ENCODE measurements at places on chromosomes 3 and 15. TPM values are rescaled to one million over a fixed set of nuclear protein-coding genes. Genes with fewer than 3 reads are reported as not detected.

GRCh38 chr3:25191673-25192072 is 236.4 kb upstream of the RARB start:
- no peaks in the 10 kb centered on the region for H3K4me1 ChIP-seq
- no peaks in the 10 kb centered on the region for H3K36me3 ChIP-seq
- DNase-seq = no peak
- no peak overlapping the region for H3K27ac ChIP-seq
- H3K27me3 ChIP-seq = no peaks in the 10 kb centered on the region
- no peak overlapping the region for H3K4me3 ChIP-seq

The SPINK8 gene
- not detected for polyA plus RNA-seq

- no peak overlapping the region for H3K4me3 ChIP-seq
- H3K27ac ChIP-seq = no peak overlapping the region
- H3K36me3 ChIP-seq = no peaks in the 10 kb centered on the region
- peaks cover 22% of the 10 kb centered on the region for H3K27me3 ChIP-seq
Measured at GRCh38 chr15:60590935-60591495, 112.1 kb upstream of the ICE2 start.

The GATA2 gene
- 113 TPM for polyA plus RNA-seq

- no peaks in the 10 kb centered on the region for H3K36me3 ChIP-seq
- no peaks in the 10 kb centered on the region for H3K4me1 ChIP-seq
- no peak overlapping the region for H3K27ac ChIP-seq
- no peak overlapping the region for H3K4me3 ChIP-seq
Measured at GRCh38 chr15:78104566-78105475, 12.5 kb downstream of the SH2D7 start.

DNA sequence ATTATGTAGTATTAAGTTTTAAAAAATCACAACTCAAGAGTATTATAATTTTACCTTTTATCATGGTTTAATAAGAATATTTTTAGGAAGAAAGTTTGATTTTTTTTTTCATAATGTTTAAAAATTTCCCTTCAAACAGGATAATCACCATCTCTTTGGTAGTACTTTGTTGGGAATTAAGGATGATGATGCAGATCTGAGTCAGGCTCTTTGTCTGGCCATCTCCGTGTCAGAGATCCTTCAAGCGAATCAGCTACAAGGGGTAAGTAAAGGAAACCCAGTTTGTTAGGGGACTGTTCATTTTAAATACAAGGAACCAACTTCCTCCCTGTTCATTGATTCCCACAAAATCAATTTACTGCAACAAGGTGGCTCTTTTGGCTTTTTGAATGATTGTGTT is 36.8 kb upstream of the NIT2 start:
- H3K27me3 ChIP-seq = no peaks in the 10 kb centered on the region
- H3K4me1 ChIP-seq = no peaks in the 10 kb centered on the region
- no peak overlapping the region for H3K27ac ChIP-seq
- no peak for DNase-seq
- no peak overlapping the region for H3K4me3 ChIP-seq

GRCh38 chr15:48850648-48851047 is 27.3 kb upstream of the EID1 start:
- no peaks in the 10 kb centered on the region for H3K36me3 ChIP-seq
- H3K27me3 ChIP-seq = no peaks in the 10 kb centered on the region
- H3K27ac ChIP-seq = no peak overlapping the region
- no peak overlapping the region for H3K4me3 ChIP-seq
- no peaks in the 10 kb centered on the region for H3K4me1 ChIP-seq

DNA sequence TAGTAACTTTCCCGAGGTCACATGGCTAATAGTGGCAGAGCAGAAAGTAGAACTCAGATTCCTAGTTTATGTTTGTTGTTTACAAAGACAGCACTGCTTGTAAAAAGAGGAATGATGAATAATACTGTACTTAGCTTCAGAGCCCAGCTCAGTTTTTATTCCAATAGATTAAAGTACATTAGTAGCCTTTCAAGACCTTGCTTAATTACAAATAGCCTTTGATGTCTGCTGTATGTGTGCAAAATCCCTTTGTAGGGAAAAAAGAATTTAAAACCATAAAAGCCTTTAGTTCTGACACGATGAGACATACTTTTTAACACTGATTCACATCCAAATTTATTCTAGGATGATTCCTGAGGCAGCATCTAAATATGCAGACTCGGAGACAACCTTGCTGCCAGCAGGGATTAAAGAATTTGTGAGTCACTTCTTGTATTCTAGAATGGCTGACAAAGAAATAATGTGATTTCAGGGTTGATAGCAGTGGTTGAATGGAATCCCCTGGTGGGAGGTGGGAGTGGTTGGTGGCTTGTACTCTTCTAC is 324.2 kb upstream of the TGFBR2 start:
- DNase-seq = no peak
- H3K4me3 ChIP-seq = no peak overlapping the region
- H3K27ac ChIP-seq = no peak overlapping the region
- no peaks in the 10 kb centered on the region for H3K27me3 ChIP-seq
- no peaks in the 10 kb centered on the region for H3K36me3 ChIP-seq
- H3K4me1 ChIP-seq = no peaks in the 10 kb centered on the region

- no peak overlapping the region for H3K4me3 ChIP-seq
- no peak for DNase-seq
- no peaks in the 10 kb centered on the region for H3K4me1 ChIP-seq
- no peak overlapping the region for H3K27ac ChIP-seq
- H3K27me3 ChIP-seq = no peaks in the 10 kb centered on the region
Measured at GRCh38 chr3:108328821-108329486, 32.6 kb downstream of the HHLA2 start.

DNA sequence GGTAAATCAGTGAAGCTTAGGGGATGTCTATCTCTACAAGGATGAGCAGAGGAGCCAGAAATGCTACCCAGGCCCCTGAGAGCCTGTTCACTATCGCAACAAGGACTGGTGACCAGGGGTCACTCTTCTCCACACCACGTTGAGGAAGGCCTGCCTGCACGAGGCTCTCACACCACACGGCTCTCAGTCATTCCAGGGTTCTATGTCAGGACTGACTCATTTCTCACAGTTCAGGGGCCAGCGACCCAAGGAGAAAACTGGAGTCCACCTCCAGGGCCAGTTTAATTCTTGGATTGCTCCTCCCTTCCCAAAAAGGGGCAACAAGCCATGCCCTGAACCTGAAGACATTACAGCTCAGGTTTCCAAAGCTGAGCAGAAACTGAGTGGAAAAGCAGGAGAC is 33.9 kb downstream of the ANP32A start:
- H3K27me3 ChIP-seq = no peaks in the 10 kb centered on the region
- H3K36me3 ChIP-seq = peaks cover 94% of the 10 kb centered on the region
- no peak overlapping the region for H3K27ac ChIP-seq
- DNase-seq = no peak

DNA sequence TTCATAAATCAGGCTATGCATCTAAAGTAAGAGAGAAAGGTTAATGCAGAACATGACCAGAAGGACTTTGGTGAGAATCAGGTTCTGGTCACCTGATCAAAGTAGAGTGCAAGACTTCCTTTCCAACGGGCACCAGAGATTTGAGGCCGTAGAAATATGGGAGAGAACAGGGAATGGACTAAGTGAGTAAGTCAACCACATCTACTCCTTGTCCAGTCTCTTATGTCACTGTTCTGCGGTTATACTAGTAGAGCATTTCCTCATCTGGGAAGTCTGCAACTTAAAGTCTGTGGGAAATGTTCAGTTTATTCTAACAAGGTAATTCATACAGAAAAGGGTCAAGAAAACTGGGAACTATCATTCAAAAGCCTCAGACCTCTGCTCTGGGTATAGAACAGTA is 232.8 kb downstream of the CPNE4 start:
- H3K27me3 ChIP-seq = no peaks in the 10 kb centered on the region
- no peak overlapping the region for H3K27ac ChIP-seq
- DNase-seq = no peak
- H3K4me1 ChIP-seq = no peaks in the 10 kb centered on the region

The ALS2CL gene
- polyA plus RNA-seq = 0.05 TPM

GRCh38 chr3:3605226-3605625 is 194.0 kb upstream of the LRRN1 start:
- H3K4me3 ChIP-seq = no peak overlapping the region
- H3K27ac ChIP-seq = no peak overlapping the region
- H3K36me3 ChIP-seq = no peaks in the 10 kb centered on the region
- no peak for DNase-seq

DNA sequence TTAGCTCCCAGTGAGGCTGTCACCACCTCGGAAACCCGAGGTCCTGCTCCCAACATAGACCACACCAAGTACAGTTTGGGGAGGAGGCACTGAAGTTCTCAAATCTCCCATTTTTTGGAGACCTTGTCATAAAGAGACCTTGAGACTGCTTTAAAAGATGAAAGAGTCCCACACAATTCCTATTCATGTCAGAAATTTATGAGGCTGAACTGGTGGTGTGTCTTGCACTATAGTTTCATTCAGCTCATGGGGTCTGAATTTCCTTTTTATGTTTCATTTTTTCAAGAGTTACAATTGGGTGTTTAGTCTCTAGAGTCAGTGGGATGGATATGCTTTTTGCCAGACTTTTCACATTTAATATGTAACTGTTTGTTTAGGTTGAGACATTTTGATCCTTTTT is 318.1 kb upstream of the LRRFIP2 start:
- H3K27ac ChIP-seq = no peak overlapping the region
- H3K27me3 ChIP-seq = peaks cover 10% of the 10 kb centered on the region

DNA sequence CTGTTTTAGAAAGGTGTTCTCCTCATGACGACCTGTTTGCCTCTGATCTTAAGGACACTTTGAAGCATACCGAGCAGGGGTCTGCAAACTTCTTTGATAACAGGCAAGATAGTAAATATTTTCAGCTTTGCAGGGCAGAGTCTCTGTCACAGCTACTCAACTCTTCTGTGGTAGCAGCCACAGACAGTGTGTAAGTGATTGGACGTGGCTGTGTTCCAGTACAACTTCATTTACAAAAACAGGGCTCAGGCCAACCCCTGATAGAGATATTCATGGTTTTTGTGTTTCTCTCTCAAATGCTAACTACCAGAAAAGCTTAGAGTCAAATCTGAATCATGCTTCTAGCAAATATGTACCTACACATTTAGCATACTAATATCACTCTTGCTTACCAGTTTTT is 51.5 kb downstream of the TGFBR2 start:
- H3K36me3 ChIP-seq = no peaks in the 10 kb centered on the region
- H3K27me3 ChIP-seq = no peaks in the 10 kb centered on the region
- H3K4me1 ChIP-seq = no peaks in the 10 kb centered on the region
- H3K4me3 ChIP-seq = no peak overlapping the region
- DNase-seq = no peak

The CHRD gene
- polyA plus RNA-seq = 1.0 TPM
